ENCODE measurements at places on chromosomes 4 and X.

- no peak overlapping the region for H3K4me3 ChIP-seq
- no peak overlapping the region for H3K27ac ChIP-seq
- H3K36me3 ChIP-seq = no peaks in the 10 kb centered on the region
- no peak for DNase-seq
- no peaks in the 10 kb centered on the region for H3K4me1 ChIP-seq
- no peaks in the 10 kb centered on the region for H3K27me3 ChIP-seq
Observed at GRCh38 chrX:155857561-155857960, 23.6 kb upstream of the VAMP7 start.

DNA sequence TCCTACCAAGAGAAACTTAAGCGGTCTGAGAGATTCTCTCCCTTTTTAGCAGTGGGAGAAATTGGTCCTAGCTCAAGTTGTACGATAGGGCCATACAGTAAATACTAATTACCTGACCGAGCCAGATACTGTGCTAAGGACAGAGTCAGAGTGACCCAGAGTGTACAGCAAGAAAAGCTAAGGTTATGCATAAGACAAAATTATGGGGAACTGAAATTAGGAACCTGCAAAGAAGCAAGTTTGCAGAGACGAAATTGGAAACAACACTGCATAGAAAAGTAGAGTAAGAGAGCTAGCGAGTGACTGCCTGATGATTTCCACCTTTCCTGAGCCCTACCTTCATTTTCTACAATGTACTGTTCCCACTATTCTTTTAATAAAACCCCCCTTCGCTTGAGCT lies 278.1 kb downstream of the NKX6-1 start:
- H3K27ac ChIP-seq = no peak overlapping the region
- H3K4me3 ChIP-seq = no peak overlapping the region
- no peaks in the 10 kb centered on the region for H3K36me3 ChIP-seq
- H3K27me3 ChIP-seq = no peaks in the 10 kb centered on the region
- H3K4me1 ChIP-seq = no peaks in the 10 kb centered on the region

DNA sequence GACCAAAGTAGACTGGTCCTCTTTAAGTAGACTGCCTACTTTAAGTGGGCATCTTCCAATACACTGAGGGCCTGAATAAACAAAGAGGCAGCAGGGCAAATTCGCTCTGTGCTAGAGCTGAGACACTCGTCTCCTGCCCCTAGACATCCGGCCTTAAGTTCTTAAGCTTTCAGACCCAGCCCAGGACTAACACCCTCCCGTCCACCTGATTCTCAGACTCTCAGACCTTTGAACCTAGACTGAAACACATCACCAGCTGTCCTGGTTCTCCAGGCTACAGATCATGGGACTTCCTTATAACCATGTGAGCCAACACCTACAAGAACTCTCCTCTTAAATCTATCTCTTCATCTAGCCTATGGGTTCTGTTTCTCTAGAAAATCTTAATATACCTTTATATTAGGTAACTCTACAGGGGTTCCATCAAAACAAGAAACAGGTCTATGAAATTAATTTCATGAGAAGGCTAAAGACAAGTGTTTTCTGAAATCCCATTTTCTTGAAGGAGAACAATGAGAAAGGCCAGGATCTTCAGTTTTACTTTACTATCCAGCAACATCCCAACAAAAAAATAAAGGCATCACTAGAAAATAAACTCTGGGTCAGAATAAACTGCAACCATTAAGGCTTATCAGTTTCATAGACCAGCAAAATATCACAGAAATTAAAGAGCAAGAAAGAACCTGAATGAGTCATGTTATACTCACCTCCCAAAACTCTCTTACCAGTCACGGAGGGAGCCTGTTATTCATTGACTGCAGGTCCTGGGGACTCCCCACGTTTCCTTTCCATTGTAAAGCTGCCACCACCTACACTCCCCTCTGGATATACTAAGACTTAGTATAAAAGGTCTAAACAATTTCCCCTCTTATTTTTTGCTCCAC lies 14.8 kb downstream of the ADGRA3 start:
- H3K27me3 ChIP-seq = no peaks in the 10 kb centered on the region
- H3K4me1 ChIP-seq = peaks cover 37% of the 10 kb centered on the region
- no peak overlapping the region for H3K4me3 ChIP-seq
- no peaks in the 10 kb centered on the region for H3K36me3 ChIP-seq
- DNase-seq = no peak
- H3K27ac ChIP-seq = peak overlapping the region; percentile 70

- no peak overlapping the region for H3K4me3 ChIP-seq
- no peaks in the 10 kb centered on the region for H3K36me3 ChIP-seq
- H3K4me1 ChIP-seq = no peaks in the 10 kb centered on the region
- DNase-seq = no peak
Observed at GRCh38 chr4:5452156-5452555, 256.2 kb downstream of the EVC2 start.

- no peaks in the 10 kb centered on the region for H3K27me3 ChIP-seq
- peak within 1 kb of the TSS; percentile 71 for H3K27ac ChIP-seq
Observed at GRCh38 chrX:103585411-103586313, at the start of gene TCEAL4. Gene TCEAL4, plus strand, starts transcription at chrX:103585515. Its CDS starts 1,161 bp downstream, at chrX:103586676.

GRCh38 chr4:40357738-40358137 lies 22.6 kb downstream of the CHRNA9 start:
- no peaks in the 10 kb centered on the region for H3K4me1 ChIP-seq
- DNase-seq = no peak
- H3K4me3 ChIP-seq = no peak overlapping the region
- no peaks in the 10 kb centered on the region for H3K27me3 ChIP-seq

DNA sequence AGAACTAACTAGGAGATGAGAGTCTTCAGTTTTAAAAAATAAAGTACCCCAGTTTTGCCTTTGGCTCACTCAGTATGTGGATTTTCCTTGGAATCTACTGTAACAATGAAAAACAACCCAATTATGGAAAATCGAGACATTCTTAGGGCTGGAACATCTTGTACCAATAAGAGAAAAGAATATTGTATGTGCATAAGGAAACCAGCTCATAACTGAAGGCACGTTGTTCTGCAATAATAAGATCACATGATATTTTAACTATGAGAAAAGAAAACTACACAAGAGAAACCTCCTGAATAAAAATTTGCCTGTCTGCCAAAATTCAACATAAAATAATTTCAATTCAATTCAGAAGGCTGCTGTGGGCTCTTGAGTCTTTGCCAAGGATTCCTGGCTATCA lies 261.8 kb upstream of the EDNRA start:
- no peak overlapping the region for H3K4me3 ChIP-seq
- no peaks in the 10 kb centered on the region for H3K27me3 ChIP-seq
- no peaks in the 10 kb centered on the region for H3K4me1 ChIP-seq
- H3K27ac ChIP-seq = no peak overlapping the region
- no peak for DNase-seq

DNA sequence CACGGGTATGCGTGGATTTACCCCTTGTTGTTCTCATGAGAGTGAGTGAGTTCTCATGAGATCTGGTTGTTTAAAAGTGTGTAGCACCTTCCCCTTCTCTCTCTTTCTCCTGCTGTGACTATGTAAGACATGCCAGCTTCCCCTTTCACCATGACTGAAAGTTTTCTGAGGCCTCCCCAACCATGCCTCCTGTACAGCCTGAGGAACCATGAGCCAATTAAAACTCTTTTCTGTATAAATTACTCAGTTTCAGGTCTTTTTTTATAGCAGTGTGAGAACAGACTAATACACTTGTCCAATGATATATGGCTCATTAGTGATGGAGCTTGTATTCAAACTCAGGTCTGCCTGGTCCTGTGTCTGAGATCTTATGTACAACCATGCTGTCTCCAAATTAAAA lies 28.5 kb upstream of the RTL3 start:
- no peak overlapping the region for H3K27ac ChIP-seq
- no peaks in the 10 kb centered on the region for H3K27me3 ChIP-seq
- H3K4me3 ChIP-seq = no peak overlapping the region
- no peaks in the 10 kb centered on the region for H3K36me3 ChIP-seq

DNA sequence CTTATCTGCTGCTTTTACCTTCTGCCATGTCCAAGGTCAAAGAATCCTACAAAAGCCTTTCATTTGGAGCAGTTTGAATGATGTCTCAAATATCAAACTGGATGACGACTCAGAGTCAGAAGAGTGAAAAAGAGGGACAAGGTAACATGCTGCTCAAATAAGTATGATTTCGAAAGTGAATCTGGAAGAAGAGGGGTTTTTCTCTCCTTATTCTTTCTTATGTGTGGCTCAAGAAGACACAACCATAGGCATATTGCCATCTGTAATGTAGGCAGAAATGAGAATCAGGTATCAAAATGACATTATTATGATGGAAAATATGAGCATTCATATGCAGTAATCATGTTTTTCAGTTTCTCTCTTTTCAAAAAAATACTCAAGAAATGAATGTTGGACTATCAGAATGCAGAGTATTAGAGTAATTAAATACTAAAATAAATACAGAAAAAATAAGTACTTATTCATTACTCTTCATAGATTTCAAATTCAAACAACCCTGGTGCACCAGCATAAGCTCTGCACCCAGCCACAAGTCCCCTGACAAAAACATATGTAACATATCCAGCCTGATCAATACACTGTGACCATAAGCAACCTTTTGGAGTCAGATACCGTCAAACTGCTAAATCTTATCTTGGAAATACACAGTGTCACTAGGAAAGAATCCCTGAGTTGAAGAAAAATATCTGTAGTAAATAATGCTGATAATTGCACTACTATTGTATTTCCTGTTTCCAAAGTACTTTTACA lies 468.6 kb downstream of the INPP4B start:
- no peak overlapping the region for H3K4me3 ChIP-seq
- no peaks in the 10 kb centered on the region for H3K36me3 ChIP-seq
- no peaks in the 10 kb centered on the region for H3K27me3 ChIP-seq
- H3K27ac ChIP-seq = no peak overlapping the region
- peaks cover 14% of the 10 kb centered on the region for H3K4me1 ChIP-seq

DNA sequence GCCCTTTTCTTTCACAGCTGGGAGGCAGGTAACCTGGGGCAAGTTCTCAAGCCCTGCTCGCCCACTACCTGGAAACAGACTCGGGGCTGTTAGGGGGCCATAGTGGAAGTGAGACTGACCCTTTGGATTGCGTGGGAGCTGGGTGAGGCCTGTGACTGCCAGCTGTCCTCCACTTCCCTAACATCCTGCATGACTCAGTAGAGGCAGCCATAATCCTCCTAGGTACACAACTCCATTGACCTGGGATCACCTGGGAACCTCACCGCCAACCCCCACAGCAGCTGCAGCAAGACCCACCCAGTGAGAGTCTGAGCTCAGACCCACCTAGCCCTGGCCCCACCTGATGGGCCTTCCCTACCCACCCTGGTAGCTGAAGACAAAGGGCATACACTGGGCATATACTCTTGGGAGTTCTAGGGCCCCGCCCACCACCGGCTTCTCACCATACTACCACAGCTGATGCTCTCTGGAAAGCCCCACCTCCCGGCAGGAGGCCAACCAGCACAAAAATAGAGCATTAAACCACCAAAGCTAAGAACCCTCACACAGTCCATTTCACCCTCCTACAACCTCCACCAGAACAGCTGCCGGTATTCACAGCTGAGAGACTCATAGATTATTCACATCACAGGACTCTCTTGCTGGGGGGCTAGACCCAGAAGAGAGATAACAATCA lies 61.1 kb upstream of the DCTD start:
- H3K27ac ChIP-seq = no peak overlapping the region
- H3K27me3 ChIP-seq = no peaks in the 10 kb centered on the region
- H3K36me3 ChIP-seq = no peaks in the 10 kb centered on the region
- H3K4me1 ChIP-seq = no peaks in the 10 kb centered on the region

DNA sequence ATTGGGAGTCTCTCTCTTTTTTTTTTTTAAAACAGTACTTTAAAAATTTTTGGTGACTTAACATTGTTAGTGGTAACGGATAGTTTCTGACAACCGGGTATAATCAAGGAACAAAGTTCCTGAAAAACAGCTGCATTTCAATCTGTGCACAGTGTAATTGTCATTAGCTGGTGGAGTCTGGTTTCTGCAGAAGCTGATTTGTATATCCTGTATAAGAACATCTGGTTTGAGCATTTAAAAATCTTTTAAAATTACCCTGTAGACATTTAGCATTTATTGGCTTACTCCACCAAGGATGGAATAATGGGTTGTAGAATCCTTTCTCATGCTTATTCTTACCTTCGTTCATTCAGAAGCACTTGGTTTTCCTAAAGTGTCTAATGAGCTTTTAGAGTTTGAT lies 11.2 kb downstream of the JADE1 start:
- no peak overlapping the region for H3K27ac ChIP-seq
- no peaks in the 10 kb centered on the region for H3K36me3 ChIP-seq
- peaks cover 43% of the 10 kb centered on the region for H3K4me1 ChIP-seq
- no peak overlapping the region for H3K4me3 ChIP-seq
- no peaks in the 10 kb centered on the region for H3K27me3 ChIP-seq
- no peak for DNase-seq

GRCh38 chrX:8043121-8043520 lies 115.9 kb upstream of the PNPLA4 start:
- no peaks in the 10 kb centered on the region for H3K36me3 ChIP-seq
- DNase-seq = no peak
- no peak overlapping the region for H3K27ac ChIP-seq
- H3K27me3 ChIP-seq = no peaks in the 10 kb centered on the region
- H3K4me3 ChIP-seq = no peak overlapping the region
- no peaks in the 10 kb centered on the region for H3K4me1 ChIP-seq

- H3K4me3 ChIP-seq = no peak overlapping the region
- no peaks in the 10 kb centered on the region for H3K36me3 ChIP-seq
- no peaks in the 10 kb centered on the region for H3K27me3 ChIP-seq
- DNase-seq = no peak
- no peak overlapping the region for H3K27ac ChIP-seq
Observed at GRCh38 chr4:54547299-54548097, 110.3 kb upstream of the KIT start.

DNA sequence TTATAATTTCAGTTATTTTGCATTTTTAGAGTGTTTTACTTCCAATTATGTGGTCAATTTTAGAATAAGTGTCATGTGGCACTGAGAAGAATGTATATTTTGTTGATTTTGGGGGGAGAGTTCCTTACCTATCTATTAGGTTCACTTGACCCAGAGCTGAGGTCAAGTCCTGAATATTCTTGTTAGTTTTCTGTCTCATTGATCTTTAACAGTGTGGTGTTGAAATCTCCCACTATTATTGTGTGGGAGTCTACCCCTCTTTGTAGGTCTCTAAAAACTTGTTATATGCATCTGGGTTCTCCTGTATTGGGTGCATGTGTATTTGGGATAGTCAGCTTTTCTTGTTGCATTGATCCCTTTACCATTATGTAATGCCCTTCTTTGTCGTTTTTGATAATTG lies 127.0 kb upstream of the ZDHHC15 start:
- no peak overlapping the region for H3K27ac ChIP-seq
- H3K36me3 ChIP-seq = no peaks in the 10 kb centered on the region

- H3K27ac ChIP-seq = peak overlapping the region; percentile 50
- no peaks in the 10 kb centered on the region for H3K27me3 ChIP-seq
- H3K36me3 ChIP-seq = no peaks in the 10 kb centered on the region
Observed at GRCh38 chr4:7821245-7822136, 118.2 kb downstream of the AFAP1 start.

Measured in psoas muscle (tissue), 8 donors.